ENCODE measurements at places on chromosomes 2 and 18.

DNA sequence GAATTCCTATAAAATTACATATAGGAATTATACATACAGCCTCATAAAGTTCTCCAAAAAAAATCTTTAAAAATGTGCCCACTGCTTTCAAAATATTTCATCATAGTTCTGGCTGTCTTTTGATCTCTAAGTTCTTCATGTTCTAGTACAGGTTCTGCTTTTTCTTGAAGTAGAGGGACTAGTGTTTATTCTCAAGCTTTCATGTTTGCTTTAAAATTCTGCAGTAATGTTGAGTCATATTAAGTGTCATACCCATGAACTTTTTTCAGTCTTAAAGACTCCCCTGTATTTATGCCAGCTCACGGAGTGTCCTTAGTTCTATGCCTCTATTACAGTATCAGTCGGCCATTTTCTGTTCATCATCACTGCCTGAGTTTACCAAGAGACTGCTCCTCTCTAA is 54.8 kb upstream of the CCDC141 start:
- no peak for DNase-seq

DNA sequence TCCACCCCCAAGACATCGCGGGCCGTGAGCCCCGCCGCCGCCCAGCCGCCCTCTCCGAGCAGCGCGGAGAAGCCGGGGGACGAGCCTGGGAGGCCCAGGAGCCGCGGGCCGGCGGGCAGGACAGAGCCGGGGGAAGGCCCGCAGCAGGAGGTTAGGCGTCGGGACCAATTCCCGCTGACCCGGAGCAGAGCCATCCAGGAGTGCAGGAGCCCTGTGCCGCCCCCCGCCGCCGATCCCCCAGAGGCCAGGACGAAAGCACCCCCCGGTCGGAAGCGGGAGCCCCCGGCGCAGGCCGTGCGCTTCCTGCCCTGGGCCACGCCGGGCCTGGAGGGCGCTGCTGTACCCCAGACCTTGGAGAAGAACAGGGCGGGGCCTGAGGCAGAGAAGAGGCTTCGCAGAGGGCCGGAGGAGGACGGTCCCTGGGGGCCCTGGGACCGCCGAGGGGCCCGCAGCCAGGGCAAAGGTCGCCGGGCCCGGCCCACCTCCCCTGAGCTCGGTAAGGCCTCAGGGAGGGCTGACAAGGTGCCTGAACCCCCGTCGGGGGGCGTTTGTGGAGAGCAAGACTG is 14.2 kb downstream of the SPEG start:
- DNase-seq: no peak

- DNase-seq: no peak
Observed at GRCh38 chr2:223488814-223489213, 113.3 kb downstream of the SCG2 start.

DNA sequence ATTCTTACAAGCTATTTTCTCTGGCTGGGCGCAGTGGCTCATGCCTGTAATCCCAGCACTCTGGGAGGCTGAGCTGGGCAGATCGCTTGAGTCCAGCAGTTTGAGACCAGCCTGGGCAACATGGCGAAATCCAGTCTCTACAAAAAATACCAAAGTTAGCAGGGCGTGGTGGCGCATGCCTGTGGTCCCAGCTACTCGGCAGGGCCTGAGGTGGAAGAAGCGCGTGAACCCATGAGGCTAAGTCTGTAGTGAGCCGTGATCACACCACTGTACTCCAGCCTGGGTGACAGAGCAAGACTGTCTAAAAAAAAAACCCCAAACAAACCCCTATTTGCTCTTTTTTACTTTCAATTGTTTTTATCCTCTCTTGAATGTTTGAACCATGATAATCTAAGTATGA is 37.0 kb downstream of the PPP4R1 start:
- no peak for DNase-seq

DNA sequence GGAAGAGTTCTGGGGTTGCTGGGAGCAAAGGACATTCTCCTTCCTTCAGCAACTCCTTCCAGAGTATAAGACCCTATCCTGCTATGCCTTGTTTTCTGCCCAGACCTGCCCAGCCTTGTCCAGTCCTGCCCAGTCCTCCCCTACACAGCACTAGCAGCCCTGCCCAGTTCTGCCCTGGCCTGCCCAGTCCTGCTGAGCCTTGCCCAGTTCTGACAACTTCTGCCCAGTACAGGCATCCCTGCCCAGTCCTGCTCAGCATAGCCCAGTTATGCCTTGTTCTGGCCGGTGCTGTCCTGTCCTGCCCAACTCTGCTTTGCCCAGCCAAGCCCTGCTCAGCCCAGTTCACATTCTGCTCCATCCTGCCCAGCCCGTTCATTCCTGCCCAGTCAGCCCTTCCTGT is 44.9 kb upstream of the ALK start:
- no peak for DNase-seq

DNA sequence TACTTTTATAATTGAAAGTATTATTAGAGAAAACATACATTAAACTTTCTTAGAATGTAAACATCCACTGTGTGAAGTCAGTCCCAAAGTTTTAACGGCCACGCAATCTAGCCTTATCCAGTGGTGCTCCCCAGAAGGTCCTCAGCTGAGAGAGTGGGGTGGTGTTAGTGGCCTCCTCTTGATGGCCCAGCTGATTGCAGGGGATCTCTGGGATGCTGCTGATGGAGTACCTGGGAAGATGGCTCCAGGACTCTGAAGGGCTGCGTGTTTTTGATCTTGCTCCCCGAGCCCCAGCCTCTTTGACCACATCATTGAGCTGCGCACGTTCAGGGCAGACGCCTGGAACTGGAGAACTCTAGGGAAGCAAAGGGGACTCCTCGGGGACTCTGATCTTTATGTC is 181.4 kb downstream of the FAM210A start:
- no peak for DNase-seq

Measured in DMS79 (cell line).